Mesothelial cell of epicardium (in vitro differentiated cells): ENCODE measurements at places on chromosomes 12 and 14.

GRCh38 chr14:99412117-99413061, 68.3 kb downstream of the SETD3 start:
- DNase-seq, result no peak
- no peaks in the 10 kb centered on the region for H3K27me3 ChIP-seq
- H3K4me1 ChIP-seq, result peaks cover 40% of the 10 kb centered on the region
- H3K27ac ChIP-seq, result peak overlapping the region; percentile 94

DNA sequence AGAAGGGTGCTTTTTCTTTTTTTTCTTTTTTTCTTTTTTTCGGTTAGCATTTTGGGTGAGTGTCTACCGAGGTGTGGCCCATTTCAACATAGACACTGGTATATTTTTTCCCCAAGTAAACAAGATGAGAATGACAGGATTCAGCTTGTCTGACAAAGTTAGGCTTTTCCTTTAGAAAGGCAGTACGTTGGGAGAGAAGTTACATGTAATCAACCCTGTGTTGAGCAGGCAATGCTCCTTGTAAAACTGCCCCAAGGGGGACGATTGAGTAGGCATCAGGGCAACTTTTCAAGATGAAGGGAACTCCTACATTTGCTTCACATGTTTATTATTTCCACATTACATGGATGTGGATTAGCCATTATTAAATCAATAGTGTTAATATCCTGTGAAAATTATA, 1.7 kb downstream of the EMP1 start:
- peak overlapping the region; percentile 64 for H3K27ac ChIP-seq
- H3K27me3 ChIP-seq, result no peaks in the 10 kb centered on the region
- no peak for DNase-seq
- no peaks in the 10 kb centered on the region for H3K36me3 ChIP-seq
- no peak overlapping the region for H3K4me3 ChIP-seq
- peaks cover 68% of the 10 kb centered on the region for H3K4me1 ChIP-seq

DNA sequence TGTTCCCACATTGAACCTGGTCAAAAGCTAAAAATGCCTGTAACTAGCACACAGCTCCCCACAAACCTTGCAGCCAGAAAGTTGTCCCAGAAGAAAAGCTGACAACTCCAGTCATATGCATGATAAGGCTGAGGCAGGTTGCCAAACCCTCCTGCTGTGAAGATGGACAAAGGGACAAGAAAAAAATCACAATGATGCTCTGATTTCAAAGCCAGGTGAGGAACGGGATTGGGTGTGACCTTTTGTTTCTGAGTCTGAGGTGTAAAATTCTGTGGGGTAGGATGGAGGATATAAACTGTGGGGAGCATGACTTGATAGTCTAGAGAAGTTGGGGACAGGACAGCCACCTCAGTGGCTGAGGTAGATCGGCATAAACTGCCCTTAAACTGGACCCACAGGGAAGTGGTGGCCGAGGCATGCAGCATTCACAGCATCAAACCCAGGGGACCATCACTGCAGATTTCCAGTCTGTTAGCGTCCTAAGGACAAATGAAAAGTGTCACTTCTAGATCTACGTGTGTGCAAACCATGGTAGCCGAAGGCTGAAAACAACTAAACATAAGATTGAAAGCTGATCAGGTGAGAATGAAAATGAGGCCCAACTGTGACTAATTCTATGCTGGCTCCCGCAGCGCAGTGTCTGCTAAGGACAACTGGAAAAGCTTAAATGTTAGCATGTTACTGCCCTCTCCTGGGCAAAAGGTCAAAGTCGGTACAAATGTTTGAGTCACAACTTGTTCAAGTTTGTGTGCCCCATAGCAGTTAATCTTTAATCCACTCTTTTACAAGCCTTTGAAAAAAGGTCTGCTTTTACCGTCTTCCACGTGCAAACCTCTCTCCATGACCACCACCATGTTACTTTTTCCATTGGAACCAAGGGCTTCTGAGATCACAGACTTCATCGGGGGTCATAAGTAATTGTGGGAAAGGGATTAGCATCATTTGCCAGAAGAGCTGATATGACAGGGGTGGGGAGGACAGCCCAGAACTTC, 39.8 kb downstream of the GRIN2B start:
- peaks cover 2% of the 10 kb centered on the region for H3K36me3 ChIP-seq
- peaks cover 6% of the 10 kb centered on the region for H3K4me1 ChIP-seq
- H3K27ac ChIP-seq, result no peak overlapping the region
- H3K27me3 ChIP-seq, result peaks cover 20% of the 10 kb centered on the region
- DNase-seq, result no peak

GRCh38 chr14:68841016-68841809, 48.3 kb upstream of the ZFP36L1 start:
- no peaks in the 10 kb centered on the region for H3K27me3 ChIP-seq
- no peak overlapping the region for H3K4me3 ChIP-seq
- peak overlapping the region; percentile 71 for H3K27ac ChIP-seq
- no peak for DNase-seq
- peaks cover 8% of the 10 kb centered on the region for H3K36me3 ChIP-seq
- H3K4me1 ChIP-seq, result peaks cover 27% of the 10 kb centered on the region
